ENCODE measurements at places on chromosomes 7 and 10.
A peak's percentile ranks its signal among the peaks of the same experiment; 100 is the strongest.

DNA sequence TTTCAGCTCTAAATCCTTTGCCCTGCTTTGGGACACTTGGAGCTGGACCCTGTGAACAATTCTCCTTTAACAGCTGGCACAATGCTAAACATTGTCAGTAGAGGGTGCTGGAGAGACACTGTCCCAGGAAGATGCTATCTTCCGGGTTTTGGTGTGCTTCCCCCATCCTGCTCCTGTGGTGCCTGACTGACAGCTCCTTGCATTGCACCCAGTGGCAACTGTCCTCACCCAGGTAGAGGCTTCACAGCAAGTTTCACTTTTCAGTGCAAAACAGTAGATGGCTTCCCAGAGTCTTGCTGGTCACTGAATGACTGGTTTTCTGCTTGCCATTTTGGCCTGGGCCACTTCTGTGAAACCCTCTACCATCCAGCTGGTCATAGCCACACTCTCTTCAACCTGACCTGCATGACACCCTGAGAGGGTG is 77.3 kb downstream of the CDC14C start:
- peak; percentile 44 for DNase-seq

- DNase-seq, result no peak
Measured at GRCh38 chr7:37052705-37053104, 328.4 kb upstream of the AOAH start.

DNA sequence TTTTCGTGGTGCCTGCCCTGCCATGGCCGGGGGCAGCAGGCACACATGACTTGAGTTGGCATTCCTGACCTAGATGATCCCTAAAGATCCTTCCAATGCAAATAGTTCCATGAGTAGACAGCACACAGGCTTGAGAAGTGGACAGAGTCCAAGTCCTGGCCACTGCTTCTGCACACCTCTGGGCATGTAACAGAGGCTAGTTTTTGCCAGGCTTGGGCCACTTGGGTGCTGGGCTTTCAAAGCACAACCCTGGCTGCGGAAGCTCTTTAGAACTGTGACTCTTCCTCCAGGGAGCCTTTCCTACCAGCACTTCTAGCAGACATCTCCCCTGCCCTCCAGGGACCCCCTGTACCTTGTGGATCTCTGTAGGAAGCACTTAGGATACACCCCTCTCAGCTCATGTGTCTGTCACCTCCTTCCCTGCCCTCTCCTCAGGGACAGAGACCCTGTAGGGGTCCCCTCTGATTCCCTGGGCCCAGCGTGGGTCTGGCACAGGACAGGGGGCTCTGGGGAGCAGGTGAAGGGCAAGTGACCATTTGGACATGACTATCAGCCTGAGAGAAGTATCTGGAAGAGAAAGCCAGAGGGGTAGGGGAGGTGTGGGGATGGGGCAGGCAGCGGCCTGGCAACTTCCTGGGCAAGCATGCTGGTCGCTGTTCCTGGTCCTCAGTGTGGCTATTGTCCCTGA is 36.2 kb downstream of the ZCCHC24 start:
- DNase-seq, result no peak

DNA sequence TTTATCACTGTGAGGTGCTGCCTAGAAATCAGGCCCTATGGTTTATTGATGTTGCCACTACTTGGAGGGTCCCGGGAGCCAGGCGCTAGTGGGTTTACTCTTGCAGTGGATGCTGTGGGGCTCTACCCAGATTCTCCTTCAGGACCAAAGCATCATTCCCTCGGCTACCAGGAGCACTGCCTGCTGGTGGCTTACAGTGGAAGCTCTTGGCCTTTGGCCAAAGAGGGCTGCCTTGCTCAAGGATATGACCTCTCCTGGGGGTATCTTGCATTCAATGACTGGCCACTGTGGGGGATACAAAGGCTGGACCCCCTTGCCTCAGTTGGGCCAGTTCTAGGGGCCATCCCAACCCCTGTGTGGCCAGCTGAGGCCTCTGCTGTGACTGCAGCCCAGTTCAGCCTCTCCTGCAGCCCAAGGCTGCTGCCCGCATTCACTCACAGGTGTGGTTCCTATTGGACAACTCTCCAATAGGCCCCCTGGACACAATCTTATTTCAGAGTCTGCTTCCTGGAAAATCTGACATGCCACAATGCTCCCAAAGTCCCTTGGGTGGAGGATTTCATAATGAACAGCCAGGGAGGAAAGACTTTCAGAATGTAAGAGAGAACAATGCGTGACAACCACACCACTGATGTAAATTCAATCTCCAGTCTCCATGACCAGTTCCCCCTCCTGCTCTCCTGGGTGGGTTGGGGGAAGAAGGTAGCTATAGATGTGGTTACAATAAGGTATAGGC is 196.3 kb downstream of the SNX10 start:
- DNase-seq, result no peak

DNA sequence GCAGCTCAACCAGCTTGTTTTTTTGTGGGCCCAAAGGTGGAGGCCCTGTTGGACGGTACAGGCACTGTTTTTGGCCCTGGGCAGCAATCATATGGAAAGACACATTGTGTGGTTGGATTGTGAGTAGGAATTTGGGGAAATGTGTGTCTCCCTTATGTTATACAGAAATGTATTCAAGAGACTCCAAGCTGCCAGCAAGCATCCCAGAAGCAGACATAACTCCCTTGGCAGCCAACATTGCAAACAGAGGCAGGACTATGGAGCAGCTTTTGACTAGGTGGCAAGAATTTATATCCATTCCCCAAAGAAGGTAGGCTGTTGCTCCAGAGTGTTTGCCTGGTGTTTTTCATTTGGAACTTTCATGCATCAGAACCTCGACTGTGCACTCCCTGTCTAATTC is 104.9 kb downstream of the BUB3 start:
- no peak for DNase-seq

DNA sequence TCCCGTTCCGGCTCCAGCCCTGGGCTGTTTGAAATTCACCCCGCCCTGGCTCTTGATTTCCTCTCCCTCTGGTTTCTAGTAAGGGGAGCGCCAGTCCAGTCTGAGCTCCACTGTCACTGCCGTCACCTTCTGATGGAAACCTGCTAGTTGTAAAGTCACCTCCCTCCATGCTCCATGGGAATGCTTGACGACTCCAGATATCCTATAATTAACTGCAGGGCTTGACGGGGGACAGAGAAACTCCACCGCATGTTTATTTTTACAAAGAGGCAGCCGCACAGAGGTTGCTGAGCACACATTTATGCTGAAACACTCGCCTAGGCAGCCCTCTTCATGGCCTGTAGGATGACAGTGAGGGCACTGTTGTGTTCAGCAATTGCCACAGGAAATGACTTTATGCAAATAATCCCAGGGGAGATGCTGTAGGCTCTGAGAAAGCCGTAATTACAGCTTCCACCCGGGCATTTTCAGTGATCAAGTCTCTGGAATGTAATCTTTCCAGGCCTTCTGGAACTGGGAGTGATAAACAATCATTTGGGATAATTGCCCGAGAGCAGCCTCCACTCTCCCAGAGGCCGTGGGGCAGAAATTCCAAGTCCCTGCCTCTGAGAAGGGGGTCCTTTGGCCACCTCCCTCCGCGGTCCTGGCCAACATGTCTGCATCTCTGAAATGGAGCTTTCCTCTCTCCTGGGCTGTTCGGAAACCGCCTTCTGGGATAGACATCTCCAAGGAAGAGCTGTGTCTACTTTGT is 300.5 kb downstream of the KLF6 start:
- no peak for DNase-seq

- peak; percentile 73 for DNase-seq
Measured at GRCh38 chr7:128209229-128210035, 31.6 kb upstream of the LEP start.

GRCh38 chr7:90681336-90682022 is 85.4 kb downstream of the CDK14 start:
- DNase-seq, result no peak

GRCh38 chr7:69934144-69934903 is 336.0 kb downstream of the AUTS2 start:
- DNase-seq, result no peak

- DNase-seq, result no peak
Measured at GRCh38 chr10:132691711-132692153, 94.2 kb downstream of the NKX6-2 start.

- DNase-seq, result peak; percentile 63
Measured at GRCh38 chr7:123823898-123824753, 20.8 kb upstream of the HYAL4 start.

DNA sequence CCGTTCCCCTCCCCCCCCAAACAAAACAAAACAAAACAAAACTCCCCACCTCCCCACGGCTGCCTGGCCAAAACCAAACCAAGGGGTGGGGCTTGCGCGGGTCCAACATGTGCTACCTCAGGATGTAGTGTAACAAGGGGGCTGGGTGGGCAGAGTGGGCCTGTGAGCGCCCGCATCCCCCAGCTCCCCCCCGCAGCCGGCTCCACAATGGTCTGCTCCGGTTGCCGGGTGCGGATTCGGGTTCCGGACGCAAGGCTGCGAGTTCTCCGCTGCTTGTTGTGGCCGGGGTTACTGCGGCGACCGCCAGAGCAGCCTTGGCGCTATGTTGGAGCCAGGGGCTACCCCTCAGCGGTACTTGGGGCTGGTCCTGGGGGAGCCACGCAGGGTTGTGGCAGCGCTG is 4.9 kb downstream of the C10orf143 start:
- no peak for DNase-seq

GRCh38 chr7:155456738-155457543 is 988 bp upstream of the EN2 start:
- DNase-seq, result no peak

GRCh38 chr10:108783897-108784296 is 1139.4 kb downstream of the XPNPEP1 start:
- peak; percentile 54 for DNase-seq

GRCh38 chr7:28297801-28298459 is 114.4 kb upstream of the CREB5 start:
- no peak for DNase-seq

DNA sequence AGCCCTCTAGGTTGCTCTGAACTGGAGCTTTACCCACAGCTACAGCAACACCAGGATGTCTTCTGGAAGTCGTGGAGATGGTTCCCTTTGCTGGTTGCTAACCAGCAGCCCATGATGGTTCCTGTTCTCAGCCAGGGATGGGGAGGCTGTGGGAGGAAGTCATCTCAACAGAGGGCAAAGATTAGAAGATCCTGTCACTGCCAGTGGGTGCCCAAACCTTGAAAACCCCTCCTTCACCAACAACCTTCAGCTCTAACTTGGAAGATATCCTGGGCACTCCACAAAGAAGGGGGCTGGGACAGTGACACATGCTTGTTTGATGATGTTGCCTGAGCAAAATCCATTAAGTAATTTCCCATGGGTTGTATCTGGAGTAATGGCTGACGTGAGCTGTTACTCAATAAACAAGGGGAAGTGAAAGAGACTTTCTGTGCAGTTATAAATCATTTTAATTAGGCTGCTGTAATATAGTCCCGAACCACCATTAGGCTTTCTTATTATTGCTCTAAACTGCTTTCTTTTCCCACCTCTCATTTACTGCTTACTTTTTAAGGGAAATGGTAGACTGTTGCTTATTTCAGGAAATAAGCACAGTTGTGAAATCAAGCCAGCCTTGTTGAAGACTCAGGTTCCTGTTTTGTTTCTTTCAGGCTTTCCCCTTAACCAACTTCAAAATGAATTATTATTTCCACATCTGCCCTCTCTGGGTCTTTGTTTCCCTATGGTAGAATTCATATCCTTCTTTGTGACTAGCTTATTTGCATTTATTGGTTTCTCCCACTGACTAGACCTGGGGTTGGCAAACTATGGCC is 124.8 kb downstream of the PPP1R17 start:
- DNase-seq, result no peak

DNA sequence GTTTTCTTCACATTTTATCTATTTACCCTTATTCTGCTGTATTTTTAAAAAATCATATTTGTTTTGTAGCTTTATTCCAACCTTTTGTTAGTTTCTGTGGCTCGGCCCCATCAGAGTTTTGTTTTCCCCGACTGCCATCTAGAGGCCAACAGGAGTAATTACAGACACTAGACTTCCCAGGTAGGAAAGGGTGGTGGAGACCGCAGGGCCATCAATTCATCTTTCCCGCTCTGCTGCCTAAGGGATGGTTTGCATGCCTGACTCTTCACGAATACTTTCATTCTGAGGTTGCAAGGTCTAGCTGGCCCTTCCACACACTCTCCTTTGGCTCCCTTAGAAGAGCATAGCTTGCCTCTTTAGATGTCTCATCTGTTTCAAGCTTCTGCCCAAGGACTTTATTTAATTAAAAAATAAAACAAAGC is 38.3 kb downstream of the LYZL2 start:
- peak; percentile 57 for DNase-seq

- no peak for DNase-seq
Measured at GRCh38 chr7:205115-206010, 13.0 kb downstream of the FAM20C start.

DNA sequence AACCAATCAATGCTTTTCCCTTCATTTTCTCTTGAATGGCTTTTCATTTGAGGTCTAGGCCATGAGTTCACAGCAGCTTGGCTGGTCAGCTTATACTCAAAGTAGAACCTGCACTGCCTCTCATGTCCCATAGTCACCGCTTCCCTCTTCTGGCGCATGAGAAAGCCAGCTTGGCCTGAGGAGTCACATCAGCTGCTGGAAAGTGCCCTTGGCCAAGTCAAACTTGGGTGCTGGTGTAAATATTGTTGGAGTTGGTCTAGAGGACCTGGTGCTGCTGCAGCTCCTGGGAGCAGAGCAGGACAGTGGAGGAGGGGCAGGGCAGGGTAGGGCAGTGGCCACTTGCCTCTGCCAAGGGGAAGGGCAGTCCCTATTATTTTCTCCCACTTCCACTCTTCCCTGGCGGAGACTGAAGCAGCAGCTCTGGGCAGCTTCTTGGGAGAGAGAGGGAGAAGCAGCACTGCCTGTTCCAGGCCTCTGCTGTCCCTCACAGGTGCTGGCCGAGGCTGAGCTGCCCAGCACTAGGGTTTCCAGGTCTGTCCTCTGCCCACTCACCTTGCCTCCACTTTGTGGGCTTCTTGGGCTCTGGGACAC is 12.8 kb downstream of the UBE2D4 start:
- DNase-seq, result no peak

DNA sequence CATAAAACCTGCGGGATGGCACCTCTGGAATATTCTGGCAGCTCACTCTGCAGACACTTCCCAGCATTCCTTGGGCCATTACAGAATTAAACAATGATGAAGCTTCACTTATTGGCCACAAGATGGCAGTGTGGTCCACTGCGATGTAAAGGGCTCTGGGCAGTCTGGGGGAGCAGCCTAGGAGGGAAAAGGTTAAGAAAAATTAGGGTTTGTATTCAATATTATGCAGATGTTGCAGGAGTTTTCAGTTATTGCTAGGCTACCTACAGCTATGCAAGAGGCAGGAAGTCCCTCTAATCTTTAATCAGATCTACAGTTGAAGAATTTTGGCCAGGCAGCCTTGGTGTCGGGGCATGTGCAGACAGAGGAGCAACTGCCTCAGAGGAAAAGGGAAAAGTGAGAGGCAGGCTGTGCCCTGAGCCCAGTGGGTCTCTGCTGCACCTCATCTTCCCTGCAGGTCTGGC is 233.2 kb upstream of the PRSS1 start:
- peak; percentile 46 for DNase-seq

GRCh38 chr10:86289577-86289868 is 77.1 kb downstream of the GRID1 start:
- no peak for DNase-seq

GRCh38 chr10:132333386-132333785 is 1.4 kb downstream of the LRRC27 start:
- DNase-seq, result no peak

DNA sequence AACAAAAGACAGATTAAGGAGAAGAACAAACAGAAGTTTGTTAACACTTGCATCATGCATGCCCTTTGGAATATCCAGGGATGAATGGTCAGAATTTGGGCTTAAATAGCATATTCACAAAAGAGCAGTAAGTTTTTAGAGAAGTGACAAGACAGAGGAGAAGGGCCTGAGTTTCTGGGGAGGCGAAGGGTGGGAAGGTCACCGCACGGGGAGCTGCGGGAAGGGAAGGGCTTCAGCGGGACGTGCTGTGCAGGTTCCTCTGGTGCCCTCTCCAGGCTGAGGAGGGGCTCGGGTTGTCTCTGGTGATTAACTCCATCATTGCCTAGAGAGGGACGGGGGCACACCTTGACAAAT is 10.4 kb upstream of the ZNF22 start:
- no peak for DNase-seq
